ENCODE measurements at places on chromosomes 16 and 17.

DNA sequence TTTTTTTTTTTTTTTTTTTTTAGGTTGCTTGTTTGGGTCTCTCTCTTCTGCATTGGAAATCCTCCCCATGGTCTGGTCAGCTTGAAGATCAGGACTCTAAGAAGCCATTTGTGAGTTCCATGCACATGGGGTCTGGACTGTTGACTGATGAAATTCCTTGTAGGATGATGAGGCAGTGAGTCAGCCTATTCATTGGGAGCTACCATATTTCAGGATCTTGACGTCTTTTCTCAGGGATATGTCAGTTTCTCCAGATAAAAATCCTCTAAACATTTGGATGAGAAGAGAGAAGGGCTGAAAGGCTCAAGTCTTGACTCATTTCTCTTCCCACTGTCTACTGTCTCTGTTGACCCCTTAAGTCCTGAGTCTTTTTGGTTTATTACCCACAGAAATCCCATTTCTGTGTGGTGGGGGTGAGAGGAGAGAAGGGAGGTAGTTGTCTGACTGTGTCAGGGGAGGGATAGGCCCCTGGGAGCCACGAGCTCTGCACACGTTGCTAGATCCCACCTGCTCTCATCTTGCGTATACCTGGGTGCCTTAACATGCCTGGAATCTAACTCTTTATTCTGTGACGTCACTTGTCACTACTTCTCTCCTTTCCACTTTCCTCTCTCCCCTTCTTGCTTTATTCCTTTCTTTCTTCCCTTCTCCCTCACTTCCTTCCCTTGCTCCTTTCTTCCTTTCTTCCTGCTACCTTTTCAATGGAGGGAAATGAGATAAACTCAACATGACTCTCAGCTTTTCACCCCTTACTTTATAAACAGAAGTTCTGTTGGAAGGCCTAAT is 333.1 kb upstream of the XYLT1 start:
- DNase-seq, result no peak

GRCh38 chr17:61129267-61130254 is 270.1 kb upstream of the TBX2 start:
- DNase-seq, result no peak

- peak; percentile 47 for DNase-seq
Measured at GRCh38 chr17:43418441-43419374, 19.9 kb downstream of the ARL4D start.

GRCh38 chr16:2500918-2501750 is 12.6 kb upstream of the ATP6V0C start:
- DNase-seq, result peak; percentile 84

GRCh38 chr17:61389670-61390478 is 9.8 kb upstream of the TBX2 start:
- DNase-seq, result no peak

- DNase-seq, result no peak
Measured at GRCh38 chr16:89150981-89151380, 20.6 kb upstream of the CDH15 start.

DNA sequence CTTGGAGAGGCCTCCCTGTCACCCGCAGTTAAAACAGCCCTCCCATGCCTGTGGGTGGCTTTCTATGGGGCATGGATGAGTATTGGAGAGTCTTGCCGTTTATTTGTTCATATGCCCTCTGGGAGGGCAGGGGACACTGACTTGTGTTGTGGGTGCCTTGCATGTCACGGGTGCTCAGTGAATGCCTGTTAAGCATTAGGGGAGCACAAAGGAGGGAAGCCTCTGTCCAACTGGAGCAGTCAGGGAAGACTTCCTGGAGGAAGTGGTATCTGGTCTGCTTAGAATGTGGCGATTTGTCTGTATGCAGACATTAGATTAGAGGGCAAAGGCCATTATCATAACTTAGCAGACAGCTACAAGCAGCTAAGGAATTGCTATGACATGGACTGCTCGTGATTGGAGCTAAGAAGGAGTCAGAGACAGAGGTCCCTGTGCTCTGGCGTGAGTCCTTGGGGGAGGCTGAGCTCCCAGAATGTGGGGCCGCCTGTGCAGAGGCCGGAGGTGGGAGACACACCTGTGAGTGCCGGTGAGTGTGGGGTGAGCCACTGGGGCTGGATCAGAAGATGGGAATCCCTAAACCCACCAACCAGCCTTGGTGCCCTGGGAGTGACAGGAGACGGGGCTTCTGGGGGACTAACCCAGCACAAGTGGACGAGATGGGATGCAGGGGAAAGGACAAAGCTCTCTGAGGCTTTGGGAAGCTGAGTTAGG is 286.1 kb downstream of the SEC14L1 start:
- no peak for DNase-seq

DNA sequence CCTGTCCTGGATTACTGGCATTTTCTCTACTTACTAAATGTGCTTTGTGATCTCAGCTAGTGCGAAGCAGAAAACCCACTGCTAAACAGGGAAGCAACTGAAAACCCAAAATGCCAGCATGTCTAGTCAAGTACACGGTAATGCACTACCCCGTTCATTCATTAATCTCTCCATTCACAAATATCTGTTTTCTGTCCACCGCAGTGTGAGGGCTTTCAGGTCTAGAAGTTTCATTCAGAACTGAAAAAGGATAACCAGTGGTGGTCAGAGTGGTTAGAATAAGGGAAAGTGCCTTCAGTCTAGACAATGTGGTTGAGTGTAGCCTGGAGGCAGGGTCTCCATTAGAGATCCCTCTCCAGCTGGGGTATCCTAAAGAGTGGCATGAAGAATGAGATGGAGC is 68.3 kb downstream of the C17orf67 start:
- no peak for DNase-seq

GRCh38 chr16:19115148-19116021 is 1.6 kb downstream of the ITPRIPL2 start:
- no peak for DNase-seq

DNA sequence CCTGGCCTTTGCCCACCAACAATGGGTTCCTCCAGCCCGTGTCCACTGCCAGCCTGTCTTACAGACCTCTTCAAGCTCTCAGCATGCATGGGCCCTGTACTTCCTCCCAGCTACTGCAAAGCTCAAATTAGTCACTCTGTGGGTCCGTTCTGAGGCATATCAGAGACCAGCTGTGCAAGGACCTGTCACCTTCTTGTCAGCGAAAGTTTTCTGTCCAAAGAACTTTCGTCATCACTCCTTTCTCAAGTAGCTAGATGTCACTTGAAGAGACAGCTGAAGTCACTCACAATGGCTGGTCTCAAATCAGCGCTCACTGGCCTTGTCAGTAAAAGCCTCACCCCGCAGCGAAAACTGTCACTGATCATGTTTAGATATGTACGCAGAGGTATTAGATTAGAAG is 91.4 kb upstream of the DYNLRB2 start:
- no peak for DNase-seq

DNA sequence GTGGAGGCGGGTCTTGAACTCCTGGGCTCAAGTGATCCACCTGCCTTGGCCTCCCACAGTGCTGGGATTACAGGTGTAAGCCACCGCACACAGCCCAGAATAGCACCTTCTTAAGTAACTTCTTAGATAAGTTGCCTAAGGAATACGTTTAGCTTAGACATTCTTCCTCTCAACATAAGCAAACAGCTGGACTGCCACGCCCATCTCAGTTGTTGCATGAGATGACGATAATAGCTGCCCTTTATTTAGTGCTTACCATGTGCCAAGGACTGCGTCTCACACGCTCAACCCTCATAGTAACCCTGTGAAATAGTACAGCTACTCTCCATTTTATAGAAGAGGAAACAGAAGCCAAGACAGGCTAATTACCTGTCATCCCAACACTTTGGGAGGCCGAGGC is 11.8 kb downstream of the HASPIN start:
- DNase-seq, result no peak

GRCh38 chr16:72111657-72112451 is 18.2 kb downstream of the DHX38 start:
- no peak for DNase-seq

- DNase-seq, result no peak
Measured at GRCh38 chr16:51025588-51026290, 125.3 kb downstream of the SALL1 start.

DNA sequence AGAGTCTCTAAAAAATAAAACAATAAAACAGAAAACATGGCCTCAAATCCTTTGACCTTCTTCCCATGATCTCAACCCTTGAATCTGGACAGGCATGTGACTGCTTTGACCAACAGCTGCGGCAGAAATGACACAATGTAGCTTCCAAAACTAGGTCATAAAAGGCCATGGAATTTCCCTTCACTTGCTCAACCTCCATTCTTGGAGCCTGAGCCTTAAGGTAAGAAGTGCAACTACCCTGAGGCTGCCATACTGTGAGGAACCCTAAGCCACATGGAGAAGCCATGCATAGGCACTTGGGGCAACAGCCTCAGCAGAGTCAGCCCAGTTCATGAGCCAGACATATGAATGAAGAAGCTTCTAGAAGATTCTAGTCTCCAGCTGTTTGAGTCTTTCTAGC is 75.7 kb upstream of the BRD7 start:
- no peak for DNase-seq

DNA sequence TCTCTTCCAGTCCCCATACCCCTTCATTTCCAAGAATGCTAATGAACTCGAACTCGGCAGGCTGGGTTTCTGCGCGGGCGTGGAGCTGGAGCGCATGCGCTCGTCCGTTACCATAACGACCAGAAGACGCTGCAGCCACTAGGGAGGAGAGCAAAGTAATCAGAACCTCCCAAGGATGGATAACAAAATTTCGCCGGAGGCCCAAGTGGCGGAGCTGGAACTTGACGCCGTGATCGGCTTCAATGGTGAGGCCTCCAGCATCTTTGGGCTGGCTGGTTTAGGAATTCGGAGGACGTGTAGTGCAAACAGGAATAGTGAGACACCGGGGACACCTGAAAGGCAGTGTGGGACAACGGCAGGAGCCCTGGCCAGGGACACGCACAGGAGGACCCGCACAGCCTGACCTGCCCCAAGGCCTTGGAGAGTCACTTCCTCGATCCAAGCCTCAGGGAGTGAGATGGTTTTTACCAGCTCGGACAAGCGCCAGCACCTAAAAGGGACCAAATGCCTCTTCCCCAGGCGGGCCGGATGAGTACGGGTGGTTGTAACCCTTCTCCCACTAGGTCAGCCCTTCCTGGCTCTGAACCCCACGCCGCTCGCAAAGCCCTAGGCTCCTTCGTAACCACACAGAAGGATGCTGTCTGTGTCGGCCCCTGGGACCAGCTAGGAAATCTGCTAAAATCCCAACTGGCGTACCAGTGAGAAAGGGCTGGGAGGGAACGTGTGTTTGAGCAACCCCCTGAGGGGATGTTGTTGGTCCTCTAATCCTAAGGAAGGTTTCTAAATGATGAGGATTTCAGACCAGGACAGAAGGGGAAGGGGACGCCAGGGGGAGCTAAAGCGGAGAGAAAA is at the start of gene CFAP52:
CFAP52 (plus strand) TSS at position 122 of the 852 bp plus-strand sequence; CDS start at position 176, 54 bp downstream.
- DNase-seq, result peak; percentile 73

DNA sequence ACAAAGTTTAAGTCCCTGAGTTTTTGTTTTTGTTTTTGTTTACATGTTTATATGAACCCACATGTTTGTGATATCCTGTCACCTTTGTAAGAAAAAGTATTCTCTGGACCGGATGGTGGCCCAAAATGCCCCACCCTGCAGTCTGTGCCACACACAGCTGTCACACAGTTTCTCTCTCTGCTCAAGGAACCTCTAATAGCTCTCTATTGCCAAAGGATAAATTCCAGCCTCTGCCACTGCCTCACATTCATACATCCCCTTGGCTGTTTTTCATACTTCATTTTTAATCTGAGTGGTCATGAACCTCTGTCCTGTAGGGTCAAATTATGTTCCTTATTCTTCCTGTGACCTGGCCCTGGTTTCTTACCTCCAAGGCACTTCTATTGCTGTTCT is 520.3 kb upstream of the CDH5 start:
- DNase-seq, result no peak

DNA sequence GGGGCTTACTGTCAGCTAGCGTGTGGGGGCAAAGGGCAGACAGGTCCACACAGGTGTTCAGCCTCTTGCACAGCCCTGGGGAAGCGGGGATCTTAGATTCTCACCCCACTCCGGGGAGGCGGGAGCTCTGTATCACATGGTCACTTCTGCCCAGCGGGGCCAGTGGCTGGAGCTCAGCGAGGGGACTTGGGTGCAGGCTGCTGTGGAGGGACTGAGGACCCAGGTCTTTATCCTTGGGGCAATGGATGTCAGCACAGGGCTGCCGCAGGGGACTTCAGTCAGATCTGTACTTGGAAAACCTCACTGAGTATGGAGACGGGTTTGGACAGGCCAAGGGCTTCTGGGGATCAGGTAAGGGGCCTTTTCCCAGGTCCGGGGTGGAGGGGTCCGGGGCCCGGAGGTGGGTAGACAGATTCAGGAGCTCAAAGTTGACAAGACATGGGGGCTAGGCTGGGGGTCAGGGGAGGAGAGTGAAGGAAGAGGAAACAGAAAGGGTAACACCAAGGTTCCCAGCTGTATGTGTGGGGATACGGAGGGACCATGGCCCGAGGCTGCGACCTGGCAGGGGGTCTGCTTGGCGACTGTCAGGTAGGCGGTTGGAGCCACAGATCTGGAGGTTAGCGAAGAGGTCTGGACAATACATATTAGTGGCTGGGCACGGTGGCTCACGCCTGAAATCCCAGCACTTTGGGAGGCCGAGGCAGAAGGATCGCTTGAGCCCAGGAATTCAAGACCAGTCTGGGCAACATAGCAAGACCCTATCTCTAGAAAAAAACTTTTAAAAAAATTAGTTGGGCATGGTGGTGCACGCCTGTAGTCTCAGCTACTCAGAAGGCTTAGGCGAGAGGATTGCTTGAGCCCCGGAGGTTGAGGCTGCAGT is 15.1 kb upstream of the BAIAP2 start:
- no peak for DNase-seq

DNA sequence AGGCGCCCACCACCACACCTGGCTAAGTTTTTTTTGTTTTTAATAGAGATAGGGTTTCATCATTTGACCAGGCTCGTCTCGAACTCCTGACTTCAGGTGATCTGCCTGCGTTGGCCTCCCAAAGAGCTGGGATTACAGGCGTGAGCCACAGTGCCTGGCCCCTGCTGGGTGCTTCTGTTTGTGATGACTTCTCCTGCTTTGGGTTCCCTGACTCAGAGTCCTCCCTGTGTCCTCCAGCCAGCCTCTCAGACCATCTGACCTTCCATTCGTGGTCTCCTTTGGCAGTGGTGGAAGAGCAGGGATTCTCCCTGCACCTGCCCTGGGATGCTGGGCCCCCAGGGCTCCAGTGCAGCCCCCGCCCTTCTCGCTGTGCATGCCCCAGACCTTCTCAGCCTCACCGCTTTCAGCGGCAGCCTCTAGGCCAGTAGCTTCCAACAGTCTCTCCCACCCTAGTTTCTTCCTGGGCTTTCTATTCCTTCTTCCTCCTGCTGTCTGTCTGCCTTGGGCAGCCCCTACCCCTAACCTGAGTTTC is 13.2 kb downstream of the BEAN1 start:
- DNase-seq, result no peak

GRCh38 chr17:63041722-63042121 is 75.7 kb downstream of the TANC2 start:
- DNase-seq, result no peak
